ENCODE measurements at places on chromosomes 4 and X.

- no peak for DNase-seq
Observed at GRCh38 chr4:8553991-8554405, 26.2 kb upstream of the GPR78 start.

GRCh38 chr4:166957451-166957850 lies 276.8 kb downstream of the SPOCK3 start:
- no peak for DNase-seq

GRCh38 chrX:46635186-46635585 lies 61.6 kb downstream of the CHST7 start:
- no peak for DNase-seq

- no peak for DNase-seq
Observed at GRCh38 chr4:20572976-20573375, 127.3 kb upstream of the PACRGL start.

GRCh38 chrX:70252491-70252890 lies 7.5 kb downstream of the P2RY4 start:
- DNase-seq, result no peak

DNA sequence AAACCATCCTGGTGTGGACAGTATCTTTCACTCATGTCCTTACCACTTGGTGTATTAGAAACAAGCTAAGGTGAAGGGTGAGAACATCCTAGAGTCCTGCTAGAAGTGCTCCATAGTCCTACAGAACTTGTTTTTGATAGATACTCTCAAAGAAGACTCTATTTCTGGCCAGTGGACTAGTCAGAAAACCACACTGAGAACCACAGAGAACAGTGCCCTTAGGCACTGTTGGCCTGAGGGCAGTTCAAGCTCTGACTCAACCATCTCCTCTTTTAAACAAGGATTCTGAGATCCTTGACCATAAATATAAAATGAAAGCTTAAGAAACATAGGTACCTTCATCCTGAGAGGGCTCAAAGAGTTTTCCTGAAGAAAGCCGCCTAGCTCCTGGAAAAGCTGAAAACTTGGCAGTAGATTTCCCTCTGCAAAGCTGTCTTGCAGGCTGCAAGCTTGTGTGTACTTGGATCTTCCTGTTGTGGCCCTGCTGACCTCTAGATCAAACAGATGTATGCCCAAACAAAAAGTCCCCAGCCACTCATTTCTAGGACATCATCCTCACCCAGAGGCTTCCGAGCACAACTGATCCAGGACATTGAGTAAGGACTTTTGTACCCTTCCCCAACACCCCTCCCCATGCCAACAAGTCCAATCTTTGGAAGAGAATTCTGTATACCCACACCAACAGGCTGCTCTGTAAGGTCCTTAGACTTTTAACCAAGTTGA lies 111.6 kb upstream of the CXCL13 start:
- DNase-seq, result no peak

- no peak for DNase-seq
Observed at GRCh38 chr4:15428611-15429010, 778 bp downstream of the C1QTNF7 start.

DNA sequence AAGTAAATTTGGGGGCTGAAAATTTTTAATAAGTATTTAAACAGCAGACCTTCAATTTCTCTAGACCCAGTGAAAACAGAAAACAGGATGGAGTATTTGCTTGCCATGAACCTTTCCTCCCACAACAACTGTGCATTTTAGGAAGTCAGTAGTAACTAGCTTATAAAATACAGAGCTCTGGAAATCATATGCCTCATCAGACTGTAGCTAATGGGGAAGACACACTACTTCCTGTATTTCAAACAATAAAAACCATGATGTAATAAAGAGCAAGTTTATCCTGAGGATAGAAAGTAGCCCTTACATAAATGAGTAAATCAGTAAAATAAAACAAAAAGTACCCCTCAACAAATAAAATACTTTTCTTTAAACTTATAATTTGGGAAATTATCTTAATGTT lies 280.1 kb upstream of the ZFP42 start:
- no peak for DNase-seq

GRCh38 chrX:30618160-30618765 lies 35.0 kb upstream of the GK start:
- no peak for DNase-seq

GRCh38 chr4:55838356-55838755 lies 15.1 kb upstream of the EXOC1 start:
- DNase-seq, result no peak

DNA sequence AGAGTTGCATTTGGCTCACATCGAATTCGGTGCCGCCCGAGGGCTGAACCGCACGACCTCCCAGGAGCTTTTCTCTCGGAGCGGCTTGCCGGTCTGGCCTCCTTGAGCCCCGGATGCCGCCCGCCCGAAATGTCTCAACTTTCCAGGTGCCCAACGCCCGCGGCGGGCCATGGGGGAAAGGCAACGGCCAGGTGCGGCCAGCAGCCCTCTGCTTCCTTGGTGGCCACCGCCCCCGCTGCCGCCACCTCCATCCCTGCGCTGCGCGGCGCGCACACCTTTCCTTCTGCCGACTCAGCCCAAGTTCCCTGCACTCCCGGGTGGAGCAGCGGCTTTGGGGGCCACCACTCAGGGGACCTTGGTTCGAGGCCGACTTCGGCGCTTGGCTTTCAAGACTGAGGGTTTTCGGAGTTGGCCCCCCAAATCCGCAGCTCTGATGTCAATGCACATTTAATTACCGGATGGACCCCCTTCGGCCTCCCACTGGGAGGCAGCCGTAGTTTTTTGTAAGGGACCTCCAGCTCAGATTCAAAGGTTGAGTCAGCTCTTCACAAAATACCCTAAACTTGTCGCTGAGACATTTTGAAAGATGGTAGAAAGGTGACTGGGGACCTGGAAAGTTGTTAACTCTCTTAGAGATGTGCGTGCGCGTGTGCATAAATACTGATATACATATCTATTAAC lies 1.1 kb downstream of the AFF2 start:
- no peak for DNase-seq

DNA sequence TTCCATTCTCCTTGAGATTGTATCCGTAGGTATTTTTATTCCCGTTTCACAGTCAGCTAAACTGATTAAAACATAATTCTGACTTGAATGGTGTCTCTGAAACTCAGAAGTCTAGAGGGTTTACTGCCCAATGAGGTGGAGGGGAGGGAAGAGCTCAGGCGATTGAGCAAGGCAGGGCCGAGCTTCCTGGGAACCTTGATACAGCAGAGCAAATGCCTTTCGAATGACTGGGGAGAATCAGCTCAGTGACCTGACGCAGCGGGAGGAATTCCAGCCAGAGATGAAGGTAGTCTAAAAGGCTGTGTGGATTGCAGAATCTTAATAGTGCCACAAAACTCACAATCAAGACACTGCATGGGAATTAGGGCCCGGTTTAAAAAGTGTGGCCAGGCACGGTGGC lies 233.6 kb downstream of the EVC2 start:
- DNase-seq, result no peak

GRCh38 chrX:23263892-23264291 lies 70.8 kb upstream of the PTCHD1 start:
- no peak for DNase-seq

- DNase-seq, result no peak
Observed at GRCh38 chrX:67563469-67564448, 19.9 kb downstream of the AR start.

GRCh38 chrX:123357941-123358340 lies 173.9 kb downstream of the GRIA3 start:
- DNase-seq, result no peak

DNA sequence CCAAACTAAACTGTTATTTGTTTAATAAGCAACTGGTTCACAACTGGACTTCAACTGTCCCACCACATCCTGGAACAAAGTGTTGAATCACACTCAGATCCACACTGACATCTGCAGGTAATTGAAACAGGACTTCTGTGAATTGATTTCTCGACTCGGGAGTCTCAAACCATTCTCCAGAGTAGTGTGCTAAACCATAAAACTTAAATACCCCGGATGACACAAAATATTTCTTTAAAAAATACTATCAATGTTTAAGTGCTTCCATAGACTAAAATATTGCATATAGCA lies 95.4 kb upstream of the PLAC1 start:
- no peak for DNase-seq

GRCh38 chr4:110869862-110870572 lies 247.1 kb upstream of the PITX2 start:
- peak; percentile 31 for DNase-seq

DNA sequence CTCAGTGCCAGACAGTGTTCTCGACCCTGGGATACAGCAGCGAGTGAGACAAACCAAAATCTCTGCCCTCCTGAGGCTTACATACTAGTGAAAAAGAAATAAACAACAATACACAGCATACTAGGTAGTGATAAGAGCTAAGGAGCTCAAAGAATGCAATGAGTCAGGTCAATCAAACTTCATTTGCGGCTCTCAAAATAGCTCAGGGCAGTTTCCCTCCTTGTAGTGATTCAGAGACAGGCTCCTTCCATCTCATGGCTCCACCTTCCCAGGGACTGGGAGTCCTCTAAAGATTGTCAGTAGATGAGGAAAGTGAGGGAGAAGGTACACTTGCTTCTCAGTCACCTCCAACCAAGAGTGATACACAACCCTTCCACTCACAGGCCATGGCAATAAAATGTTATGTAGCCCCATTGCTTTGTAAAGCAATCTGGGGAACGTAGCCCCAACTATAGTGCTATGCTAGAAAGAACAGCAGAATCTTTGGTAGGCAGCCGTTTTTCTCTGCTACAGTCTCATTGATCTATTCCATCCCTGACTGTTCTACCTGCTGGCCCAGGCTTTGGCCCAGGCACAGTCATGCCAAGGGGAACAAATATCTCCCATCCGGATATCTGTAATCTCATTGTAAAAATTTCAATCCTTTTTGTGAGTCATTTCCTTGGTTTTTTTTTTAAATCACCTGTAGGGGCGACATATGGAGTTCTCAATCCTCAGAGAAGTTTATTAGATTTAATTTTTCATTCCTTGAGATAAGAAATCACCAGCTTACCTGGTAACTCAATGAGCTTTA lies 183.1 kb upstream of the S100G start:
- no peak for DNase-seq

DNA sequence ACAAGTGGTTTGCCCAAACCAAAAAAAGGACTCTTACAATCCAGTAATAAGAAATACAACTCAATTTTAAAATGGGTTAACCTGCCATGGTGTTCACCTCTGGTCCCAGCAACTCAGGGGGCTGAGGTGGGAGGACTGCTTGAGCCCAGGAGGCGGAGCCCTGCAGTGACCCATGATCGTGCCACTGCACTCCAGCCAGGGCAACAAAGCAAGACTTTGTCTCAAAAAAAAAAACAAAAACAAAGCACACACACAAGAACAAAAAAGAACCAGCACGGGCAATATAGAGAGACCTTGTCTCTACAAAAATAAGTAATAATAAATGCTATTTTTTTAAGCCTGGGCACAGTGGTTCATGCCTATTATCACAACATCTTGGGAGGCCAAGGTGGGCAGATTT lies 28.7 kb downstream of the ARAP2 start:
- DNase-seq, result no peak

GRCh38 chr4:15479089-15479912 lies 9.6 kb downstream of the CC2D2A start:
- DNase-seq, result peak; percentile 80

GRCh38 chr4:76060506-76060905 lies 14.0 kb upstream of the ART3 start:
- DNase-seq, result no peak

DNA sequence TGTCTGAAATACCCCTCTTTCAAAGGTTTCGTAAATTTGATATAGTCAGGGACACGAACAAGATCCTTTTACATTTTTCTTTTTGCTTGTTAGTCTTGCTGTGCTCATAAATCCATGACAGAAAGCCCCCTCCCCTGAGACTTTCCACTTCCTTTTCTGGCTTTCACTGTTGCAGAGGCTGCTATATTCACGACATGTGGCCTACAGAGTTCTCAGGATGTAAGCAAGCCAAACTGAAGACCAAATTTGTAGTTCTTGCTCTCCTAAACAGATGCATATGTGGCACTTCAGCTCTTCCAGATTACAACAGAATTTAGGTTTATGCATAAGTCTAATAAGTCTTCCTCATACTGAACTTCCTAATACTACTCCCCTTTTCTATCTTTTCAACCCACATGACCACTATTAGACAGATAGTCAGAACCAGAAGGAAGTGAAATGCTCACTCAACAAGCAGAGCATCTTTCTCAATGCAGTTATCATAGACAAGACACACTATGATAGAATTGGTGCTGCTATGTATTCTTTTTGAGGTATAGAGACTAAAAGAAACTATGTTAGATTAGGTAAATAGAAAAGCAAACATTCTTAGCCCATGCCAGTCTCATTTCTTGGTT lies 15.0 kb downstream of the BTK start:
- no peak for DNase-seq

- DNase-seq, result no peak
Observed at GRCh38 chr4:83266689-83267088, 17.9 kb downstream of the COQ2 start.

DNA sequence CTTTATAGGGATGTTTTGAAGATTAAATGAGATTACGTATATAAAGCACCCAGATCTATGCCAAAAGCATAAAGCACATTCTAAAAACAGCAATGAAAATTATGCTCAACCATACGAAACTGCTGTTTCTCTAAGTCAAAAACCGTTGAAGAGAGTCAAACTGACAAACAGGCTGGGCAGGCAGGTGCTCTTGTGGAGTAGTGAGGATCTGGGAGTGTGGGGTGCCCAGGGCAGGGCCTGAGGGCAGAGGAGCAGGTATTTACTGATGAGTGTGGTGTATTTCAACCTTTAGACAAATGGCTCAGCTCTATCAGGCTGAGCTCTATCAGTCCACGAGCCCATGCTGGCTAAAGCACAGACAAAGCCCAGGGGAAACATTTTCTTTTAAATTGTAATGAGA lies 40.4 kb downstream of the RELL1 start:
- DNase-seq, result no peak

GRCh38 chrX:137067147-137067546 lies 33.4 kb upstream of the GPR101 start:
- DNase-seq, result no peak

DNA sequence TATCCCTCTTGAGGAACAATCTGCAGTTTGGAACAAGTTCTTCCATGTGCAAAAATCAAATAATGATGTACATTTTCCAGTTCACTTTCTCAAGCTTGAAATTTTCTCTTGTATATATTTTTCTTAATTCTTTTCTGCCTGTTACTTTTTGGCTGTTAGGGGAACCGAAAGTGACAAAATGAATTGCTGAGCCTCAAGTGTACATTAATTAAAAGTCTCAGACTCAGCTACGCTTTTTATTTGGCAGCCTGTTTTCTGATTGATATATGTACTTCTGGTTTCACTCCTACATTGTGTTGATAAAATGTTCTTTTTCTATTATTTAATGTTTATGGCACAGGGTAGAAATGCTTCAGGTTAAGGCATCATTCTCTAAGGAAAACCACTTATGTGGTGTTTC lies 999.5 kb downstream of the PDHA2 start:
- DNase-seq, result no peak

- no peak for DNase-seq
Observed at GRCh38 chr4:180449395-180449956, 1793.7 kb upstream of the TENM3 start.

- DNase-seq, result no peak
Observed at GRCh38 chrX:2498781-2499302, 1.9 kb downstream of the DHRSX start.

- DNase-seq, result no peak
Observed at GRCh38 chrX:107787827-107788226, 10.3 kb downstream of the NCBP2L start.
